ENCODE measurements at places on chromosomes 7 and 10. TPM values are rescaled to one million over a fixed set of nuclear protein-coding genes. Genes with fewer than 3 reads are reported as not detected.

GRCh38 chr7:107123392-107123791 lies 45.4 kb upstream of the HBP1 start:
- DNase-seq: no peak

GRCh38 chr7:2904202-2904601 lies 60.1 kb upstream of the GNA12 start:
- no peak for DNase-seq

DNA sequence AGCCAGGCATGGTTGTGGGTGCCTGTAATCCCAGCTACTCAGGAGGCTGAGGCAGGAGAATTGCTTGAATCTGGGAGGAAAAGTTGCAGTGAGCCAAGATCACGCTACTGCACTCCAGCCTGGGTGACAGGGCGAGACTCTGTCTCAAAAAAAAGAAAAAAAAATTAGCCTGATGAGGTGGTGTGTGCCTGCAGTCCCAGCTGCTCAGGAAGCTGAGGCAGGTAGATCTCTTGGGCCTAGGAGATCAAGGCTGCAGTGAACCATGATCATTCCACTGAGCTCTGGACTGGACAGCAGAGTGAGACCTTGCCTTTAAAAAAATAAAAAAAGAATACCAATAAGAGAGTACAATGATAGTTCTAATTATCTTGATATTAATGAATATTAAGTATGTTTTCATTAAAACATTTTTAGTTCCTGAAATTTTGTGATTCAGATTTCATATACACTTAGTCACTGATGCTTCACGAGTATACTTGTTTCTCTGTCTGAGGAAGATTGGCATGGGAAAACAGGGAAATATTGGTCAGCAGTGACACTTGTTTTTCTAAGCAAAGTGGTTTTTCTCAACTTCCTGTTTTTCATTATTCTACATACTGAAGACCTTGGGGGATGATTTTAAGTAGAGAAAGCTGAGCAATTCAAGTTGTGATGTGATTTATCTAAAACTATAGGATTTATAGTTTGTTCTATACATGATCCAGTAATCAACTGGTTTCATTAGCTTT lies 76.8 kb downstream of the ADK start:
- DNase-seq: peak; percentile 78

Gene TECPR1
- total RNA-seq: 24.5 TPM

Gene GRM3
- not detected for total RNA-seq
